ENCODE measurements at places on chromosomes 12 and 14.

- no peak for DNase-seq
Observed at GRCh38 chr12:2335109-2335508, 282.3 kb downstream of the CACNA1C start.

DNA sequence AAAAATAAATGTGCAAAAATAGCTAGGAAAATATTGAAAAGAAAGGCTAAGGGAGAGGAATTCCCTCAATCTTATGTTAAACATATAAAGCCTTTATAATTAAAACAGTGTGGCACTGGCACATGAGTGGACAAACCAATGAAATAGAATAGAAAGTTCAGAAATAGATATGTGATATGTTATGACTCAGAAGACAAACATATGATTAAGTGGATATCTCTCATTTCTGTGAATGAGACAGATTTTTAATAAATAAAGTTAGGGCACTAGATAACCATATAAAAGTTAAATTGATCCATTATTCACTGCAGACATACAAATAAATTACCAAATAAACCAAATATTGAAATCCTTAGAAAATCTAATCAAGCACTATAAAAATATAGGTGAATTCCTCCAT lies 73.0 kb downstream of the ALG10B start:
- no peak for DNase-seq

- DNase-seq, result no peak
Observed at GRCh38 chr14:33685026-33685425, 265.8 kb downstream of the EGLN3 start.

DNA sequence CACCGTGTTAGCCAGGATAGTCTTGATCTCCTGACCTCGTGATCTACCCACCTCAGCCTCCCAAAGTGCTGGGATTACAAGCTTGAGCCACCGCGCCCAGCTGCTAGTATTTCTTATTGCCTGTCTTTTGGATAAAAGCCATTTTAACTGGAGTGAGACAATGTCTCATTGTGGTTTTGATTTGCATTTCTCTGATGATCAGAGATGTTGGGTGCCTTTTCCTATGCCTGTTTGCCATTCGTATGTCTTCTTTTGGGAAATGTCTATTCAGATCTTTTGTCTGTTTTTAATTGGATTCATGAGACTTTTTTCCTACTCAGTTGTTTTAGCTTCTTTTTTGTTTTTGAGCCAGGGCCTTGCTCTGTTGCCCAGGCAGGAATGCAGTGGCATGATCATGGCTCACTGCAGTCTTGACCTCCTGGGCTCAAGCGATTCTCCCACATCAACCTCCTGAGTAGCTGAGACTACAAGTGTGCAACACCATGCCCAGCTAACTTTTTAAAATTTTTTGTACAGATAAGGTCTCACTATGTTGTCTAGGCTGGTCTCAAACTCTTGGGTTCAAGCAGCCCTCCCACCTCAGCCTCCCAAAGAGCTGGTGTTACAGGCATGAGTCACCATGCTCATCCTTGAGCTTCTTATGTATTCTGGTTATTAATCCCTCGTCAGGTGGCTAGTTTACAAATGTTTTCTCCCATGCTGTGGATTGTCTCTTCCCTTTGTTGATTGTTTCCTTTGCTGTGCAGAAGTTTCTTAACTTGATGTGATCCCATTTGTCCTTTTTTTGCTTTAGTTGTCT lies 65.9 kb downstream of the ACACB start:
- DNase-seq, result no peak

GRCh38 chr12:20646239-20646827 lies 48.8 kb upstream of the SLCO1C1 start:
- no peak for DNase-seq

Data from stimulated activated CD4-positive, alpha-beta T cell treated with anti-CD3 and anti-CD28 coated beads, Interleukin-12 subunit alpha, Interleukin-12 subunit beta, amount 100 ng/mL, for 24 hours (primary cell).